NCI-H69 (cell line): ENCODE measurements at places on chromosomes 7 and 10.
A peak's percentile ranks its signal among the peaks of the same experiment; 100 is the strongest.

DNA sequence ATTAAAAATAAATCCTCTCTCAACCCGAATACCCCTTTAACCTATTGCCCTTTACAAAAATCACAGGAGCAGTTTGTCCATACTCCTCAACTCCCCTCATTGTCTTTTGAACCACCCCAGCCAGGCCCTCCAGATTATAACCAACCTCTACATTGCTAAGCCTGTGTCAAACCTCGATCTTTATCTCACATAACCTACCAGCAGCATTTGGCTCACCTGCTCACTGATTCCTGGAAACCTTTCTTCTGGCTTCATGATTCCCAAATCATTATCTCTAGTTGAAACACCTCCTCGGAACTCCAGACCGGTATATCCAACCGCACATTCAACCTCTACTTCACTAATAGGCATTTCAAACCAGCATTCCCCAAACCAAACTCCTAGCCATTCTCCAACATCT is 11.8 kb downstream of the SEC61G start:
- DNase-seq, result no peak

DNA sequence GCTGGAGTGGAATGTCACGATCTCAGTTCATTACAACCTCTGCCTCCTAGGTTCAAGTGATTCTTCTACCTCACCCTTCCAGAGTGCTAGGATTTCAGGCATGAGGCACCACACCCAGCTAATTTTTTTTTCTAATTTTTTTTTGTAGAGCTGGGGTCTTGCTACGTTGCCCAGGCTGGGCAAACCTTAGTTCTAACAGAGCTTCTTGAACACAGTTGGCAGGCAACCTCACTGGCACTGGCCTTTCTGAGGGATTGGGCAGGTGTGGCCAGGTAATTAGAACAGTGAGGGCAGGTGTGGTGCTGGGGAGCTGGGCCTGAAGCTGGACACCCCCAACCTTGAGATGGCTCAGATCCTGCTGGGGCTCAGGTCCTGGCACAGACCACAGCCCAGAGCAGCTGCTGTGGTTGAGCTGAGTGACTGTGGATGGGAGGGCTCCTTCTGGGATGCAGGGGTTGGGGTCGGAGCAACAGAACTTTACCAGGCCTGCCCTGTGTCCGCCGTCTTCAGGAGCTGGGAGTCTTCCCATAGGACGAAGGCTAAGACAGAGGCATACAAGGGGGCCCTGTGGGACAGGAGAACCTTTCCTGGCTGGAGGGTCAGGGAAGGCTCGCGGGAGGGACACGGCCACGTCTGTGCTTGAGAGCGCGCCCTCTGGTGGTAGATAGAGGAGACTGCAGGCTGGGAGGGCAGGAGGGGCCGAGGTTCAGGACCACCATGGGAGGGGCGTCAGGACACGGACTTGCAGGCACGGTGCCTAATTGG is 48.2 kb downstream of the COL26A1 start:
- DNase-seq, result peak; percentile 16

- DNase-seq, result peak; percentile 56
Observed at GRCh38 chr10:34813626-34814222, 1.4 kb downstream of the PARD3 start.

GRCh38 chr7:85593355-85593754 is 406.5 kb upstream of the SEMA3D start:
- no peak for DNase-seq

- no peak for DNase-seq
Observed at GRCh38 chr10:127973791-127974311, 66.9 kb downstream of the PTPRE start.

GRCh38 chr7:77455321-77455720 is 39.2 kb upstream of the GSAP start:
- DNase-seq, result peak; percentile 74

DNA sequence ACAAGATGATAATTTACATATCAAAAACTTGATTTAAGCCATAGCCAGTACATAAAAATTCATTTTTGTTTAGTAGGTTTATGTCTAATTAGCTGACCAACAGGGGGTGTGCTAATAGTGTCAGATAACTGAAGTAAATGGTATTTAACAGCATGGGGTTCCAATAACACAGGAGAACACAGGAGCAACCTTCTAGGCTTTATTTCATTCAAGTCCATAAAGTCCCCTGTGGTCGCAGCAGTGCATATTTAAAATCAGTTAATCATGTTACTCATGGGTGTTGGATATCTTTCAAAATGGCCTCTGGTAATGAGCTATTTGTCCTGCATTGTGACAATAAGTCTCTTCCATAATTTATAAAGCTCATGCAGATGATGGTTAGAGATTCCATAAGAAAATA is 238.6 kb downstream of the CNTNAP2 start:
- peak; percentile 83 for DNase-seq

DNA sequence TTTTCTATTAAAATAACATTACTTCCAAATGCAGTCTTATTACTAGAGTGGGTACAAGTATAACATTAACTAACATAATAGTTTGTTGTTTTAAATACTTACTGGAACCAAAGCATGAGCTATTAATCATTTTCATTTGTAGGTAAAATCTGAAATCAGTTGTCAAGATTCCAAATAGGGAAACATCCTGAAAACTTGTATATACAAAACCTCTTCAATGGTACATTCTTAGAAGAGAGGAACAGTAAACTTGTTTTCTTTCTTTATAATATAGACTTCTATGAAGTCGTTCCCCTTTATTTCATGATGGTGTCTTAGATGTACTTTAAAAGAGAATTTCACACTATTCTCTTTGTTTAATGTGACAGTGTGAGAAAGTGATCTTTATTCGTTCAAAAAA is 85.9 kb downstream of the VTI1A start:
- DNase-seq, result no peak
